ENCODE measurements at places on chromosomes 4 and X.

DNA sequence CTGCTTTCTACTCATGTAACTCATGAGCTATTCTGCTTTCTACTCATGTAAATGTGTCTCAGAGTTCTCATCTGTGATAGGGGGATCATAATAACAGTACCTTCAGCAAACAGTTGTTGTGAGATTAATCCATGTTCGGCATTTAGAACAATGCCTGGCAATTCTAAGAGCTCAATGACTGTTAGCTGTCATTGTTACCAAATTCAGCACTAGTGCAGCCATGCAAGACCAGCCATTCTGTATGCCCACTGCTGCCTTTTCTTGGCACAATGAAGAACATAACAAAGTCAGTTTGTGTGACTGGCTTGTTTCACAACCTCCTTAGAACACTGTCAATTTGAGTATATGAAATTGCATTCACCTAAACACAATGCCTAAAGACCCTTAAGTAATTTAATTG, 163.2 kb downstream of the ANK2 start:
- no peak for DNase-seq

DNA sequence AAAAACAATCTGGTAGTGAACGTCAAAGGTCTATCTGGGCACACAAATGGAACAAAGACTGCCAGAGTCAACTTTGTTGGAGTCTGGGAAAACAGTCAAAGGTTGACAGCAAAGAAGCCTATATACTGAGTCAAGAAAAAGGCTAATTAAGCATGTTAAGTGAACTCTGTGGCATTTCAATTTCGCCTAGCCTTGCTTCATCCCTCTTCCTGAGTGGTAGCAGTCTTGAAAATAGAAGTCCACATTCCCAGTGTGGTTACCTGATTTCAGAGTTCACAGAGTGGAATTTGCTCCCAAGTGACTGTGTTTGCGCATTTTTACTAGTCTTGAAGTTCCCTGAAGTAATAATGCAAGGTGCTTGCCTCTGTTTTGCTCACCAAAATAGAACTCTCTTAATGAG, 760.0 kb downstream of the FSTL5 start:
- no peak for DNase-seq

DNA sequence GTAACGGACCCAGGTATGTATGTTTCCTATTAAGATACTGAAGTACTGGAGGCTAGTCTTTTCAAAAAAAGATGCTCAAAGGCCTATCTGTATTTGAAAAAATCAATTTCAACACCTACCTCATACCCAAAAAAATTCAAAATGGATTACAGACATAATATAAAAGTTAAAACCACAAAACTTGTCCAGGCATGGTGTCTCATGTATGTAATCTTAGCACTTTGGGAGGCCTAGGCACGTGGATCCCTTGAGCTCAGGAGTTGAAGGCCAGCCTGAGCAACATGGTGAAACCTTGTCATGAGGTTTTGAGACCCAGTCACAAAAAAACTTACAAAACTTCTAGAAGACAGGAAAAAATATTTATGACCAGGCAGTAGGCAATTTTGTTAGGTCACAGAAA, 16.7 kb downstream of the RBMX start:
- DNase-seq = no peak

DNA sequence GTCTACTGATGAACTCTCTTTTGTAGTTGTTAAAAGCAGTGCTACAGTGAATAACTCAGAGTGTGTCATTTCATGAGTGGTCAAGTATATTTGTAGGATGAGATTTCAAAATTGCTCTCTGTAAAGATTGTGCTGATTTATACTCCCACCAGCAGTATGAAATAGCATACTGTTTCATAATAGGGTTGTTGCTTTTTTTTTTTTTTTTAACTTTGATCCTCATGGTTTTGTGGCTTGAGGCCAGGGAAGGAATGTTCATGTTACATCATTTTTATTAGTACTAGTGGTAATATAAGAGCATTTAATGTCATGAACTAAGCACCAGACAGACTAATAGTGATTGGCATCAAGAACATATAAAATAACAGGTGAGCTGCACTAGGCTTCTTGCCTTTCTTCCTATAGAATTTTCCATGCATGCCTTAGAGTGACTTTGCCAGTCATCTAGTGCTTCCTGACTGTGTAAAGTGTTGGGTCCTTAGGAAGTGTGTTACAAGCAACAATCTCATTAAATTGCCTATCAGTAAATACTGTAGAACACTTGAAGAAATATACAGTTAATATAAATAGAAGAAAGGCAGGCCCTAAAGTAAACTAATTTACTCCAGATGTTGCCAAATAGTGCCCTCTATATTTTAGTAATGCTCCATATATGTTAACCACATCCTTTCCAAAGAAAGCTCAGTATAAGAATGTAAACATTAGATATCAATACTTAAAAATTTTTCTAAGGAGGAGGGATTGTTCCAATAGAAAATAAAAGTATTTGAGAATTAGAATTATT, 38.6 kb upstream of the MSMO1 start:
- no peak for DNase-seq

DNA sequence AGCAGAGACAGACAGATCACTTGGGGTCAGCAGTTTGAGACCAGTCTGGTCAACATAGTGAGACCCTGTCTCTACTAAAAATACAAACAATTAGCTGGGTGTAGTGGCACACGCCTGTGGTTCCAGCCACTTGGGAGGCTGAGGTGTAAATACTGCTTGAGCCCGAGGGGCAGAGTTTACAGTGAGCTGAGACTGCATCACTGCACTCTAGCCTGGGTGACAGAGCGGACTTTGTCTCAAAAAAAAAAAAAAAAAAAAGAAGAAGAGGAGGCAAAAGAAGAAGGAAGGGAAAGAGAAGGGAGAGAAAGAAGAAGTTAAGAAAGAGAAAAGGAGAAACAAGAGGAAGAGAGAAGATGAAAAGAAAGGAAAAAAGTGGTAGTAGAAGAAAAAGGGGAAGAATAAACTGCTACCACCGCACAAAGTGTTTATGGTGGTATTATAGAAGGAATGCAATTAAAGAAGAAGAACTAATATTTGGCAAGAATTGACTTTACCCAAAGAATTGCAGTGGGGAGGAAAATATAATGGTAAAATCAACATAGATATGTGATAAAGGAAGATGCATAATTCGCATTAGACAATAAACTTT, 19.6 kb upstream of the NSUN7 start:
- no peak for DNase-seq

DNA sequence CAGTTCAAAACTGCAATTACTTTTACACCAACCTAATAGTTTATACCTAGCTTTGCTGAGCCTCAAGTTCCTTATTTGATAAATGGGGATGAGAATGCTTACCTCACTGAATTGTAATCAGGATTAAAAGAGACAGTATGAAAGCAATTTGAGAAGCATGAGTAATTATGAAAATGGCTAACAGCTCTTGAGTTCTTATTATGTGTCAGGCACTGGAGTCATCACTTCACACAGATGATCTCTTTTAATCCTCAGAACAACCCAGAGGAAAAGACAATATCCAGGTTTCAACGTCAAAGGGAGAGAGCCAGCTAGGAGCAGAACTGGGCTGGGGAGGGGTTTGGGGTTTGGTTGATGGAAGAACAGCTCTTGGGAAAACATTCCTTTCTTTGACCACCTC, 221.0 kb upstream of the NWD2 start:
- no peak for DNase-seq

GRCh38 chr4:106893395-106893881, 142.7 kb downstream of the DKK2 start:
- no peak for DNase-seq

- no peak for DNase-seq
Observed at GRCh38 chrX:12758291-12758690, 32.9 kb upstream of the PRPS2 start.

GRCh38 chr4:88938138-88938537, 118.8 kb downstream of the FAM13A start:
- no peak for DNase-seq

DNA sequence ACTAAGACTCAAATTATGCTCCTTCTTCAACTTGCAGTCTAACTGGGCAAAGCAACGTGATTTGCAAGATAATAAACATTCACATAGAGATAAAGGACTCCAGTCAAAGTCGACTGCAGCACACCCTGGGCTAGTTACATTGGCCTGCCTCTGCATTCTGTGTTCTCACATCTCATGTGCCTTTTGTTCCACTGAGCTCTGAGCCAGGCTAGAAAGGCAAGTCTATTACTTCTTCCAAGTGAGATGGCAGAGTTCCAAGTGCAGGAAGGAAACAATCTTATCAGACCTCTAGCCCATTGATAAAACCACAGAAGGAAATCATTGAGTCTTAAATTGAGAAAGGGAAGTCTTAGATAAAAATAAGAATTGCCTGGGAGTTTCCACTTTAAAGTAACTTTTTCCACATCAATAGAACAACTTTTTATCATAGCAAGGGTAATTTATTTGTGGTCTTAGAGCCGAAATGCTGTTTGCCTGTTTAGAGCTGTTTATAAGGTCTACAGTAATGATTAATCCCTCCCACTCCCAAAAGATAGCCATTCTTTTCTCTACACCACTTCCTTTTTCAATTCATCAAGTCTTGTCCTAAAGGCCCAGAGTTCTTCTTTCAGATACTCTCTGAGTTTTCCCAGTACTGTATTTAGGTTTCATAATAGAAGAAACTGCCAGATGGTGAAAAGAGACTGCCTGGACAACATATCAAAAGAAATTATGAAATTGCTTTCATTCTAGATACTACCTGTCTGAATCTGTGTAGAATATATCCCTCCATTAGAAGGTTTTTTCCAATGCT, 200.2 kb downstream of the GUCY2F start:
- no peak for DNase-seq

DNA sequence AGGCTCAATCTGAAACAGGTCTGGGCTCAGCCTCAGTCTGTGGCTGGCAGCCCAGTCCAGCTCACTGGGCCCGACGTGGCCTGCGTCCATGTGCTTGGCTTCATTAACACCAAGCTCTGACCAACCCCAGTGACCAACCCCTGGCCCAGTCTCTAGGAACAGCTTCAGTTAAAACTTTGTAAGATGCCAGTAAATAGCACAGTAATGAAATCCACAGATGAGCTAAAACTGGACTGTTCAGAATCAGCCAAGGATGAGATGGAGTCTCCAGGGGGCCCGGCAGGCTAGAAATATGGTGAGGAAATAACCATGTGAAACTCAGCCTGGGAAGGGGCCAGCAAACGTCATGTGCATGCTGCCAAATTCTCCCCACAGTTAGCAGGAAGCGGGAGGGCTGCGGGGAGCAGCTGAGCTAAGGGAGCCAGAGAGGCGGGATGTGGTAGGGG, 37.1 kb upstream of the XPNPEP2 start:
- DNase-seq = no peak

- DNase-seq = peak; percentile 48
Observed at GRCh38 chr4:26325191-26325590, 4.4 kb downstream of the RBPJ start.

GRCh38 chr4:17055788-17056187, 157.3 kb upstream of the LDB2 start:
- no peak for DNase-seq

- DNase-seq = no peak
Observed at GRCh38 chrX:109696146-109696740, 36.8 kb downstream of the ACSL4 start.

DNA sequence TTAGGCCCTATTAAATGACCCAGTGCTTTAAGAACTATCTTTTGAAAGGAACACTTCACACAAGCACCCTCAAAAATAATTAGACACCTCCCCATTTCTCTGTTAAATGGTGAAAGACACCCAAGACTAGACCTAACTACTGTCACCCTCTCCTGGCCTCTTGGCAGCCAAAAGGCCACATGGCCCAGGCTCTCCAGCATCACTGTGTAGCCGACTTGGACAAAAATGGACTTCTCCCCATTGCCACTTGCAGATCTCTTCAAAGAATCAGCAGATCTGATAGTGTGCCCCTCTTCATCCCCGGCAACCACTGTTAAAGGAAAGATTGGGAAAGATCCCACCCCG, 2.0 kb downstream of the MID1IP1 start:
- no peak for DNase-seq

DNA sequence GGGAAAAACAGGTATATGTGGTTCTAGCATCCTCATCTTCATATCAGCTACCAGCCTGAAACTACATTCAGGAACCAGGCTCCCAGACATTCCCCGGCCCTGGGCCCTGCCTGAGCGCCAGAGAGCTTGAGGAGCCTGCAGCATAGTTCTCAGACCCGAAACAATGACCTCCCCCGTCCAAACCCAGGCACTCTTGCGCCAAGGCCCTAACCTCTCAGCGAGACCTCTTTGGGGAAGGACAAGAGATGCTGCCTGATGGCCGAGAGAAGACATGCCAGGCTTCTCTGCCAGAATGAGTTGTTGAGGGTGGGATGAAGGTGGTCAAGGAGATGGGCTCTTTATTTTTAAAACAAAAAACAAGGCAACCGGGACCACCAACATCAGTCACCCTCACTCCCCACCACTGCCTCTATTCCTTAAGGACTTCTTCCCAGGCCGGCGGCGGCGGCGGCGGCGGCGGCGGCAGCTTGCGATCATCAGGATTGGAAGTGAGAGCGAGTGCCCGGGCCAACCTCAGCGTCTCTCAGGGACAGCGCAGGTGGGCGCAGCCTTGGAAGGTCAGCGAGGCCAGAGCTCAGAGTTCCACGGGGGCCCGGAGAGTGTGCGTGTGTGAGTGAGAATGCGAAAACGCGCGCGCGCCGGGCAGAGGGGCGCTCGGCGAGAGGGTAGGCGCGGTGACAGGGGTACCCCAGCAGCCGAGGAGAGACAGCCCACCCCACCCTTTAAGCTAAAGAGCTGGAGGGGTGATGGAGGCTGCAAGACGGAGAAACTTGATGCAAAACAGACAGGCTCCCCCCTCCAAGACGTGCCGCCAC, 601 bp downstream of the INPP4B start:
- DNase-seq = no peak

GRCh38 chr4:57426779-57427395, 316.7 kb upstream of the IGFBP7 start:
- DNase-seq = no peak

DNA sequence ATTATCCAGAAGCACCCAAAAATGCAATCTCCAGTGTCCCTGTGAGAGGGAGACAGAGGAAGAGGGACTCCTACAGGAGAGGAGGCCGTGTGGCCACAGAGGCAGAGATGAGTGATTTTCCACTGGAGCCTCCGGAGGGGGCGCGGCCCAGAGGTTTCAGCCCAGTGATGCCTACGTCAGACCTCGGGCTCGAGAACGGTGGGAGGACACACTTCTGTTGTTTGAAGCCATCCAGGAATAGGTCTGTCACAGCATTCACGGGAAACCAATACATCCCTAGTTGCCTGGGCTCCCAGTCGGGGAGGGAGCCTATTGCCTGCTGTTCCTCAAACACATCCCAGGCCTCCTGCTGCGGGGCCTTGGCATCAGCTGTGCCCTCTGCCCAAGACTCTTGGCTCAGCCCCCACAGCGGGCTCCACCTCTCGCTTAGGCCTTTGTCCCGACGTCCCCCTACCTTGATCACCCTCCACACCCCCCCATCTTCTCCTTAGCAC, 39.2 kb upstream of the HMX1 start:
- no peak for DNase-seq
